ENCODE measurements at places on chromosomes 2 and 18. TPM values are rescaled to one million over a fixed set of nuclear protein-coding genes. Genes with fewer than 3 reads are reported as not detected.

Gene HAAO
- total RNA-seq: not detected

Gene CRYGD
- 0.76 TPM for total RNA-seq

Gene UGT1A1
- not detected for total RNA-seq

Gene SERPINB3
- total RNA-seq: not detected

Gene ASB18
- not detected for total RNA-seq

DNA sequence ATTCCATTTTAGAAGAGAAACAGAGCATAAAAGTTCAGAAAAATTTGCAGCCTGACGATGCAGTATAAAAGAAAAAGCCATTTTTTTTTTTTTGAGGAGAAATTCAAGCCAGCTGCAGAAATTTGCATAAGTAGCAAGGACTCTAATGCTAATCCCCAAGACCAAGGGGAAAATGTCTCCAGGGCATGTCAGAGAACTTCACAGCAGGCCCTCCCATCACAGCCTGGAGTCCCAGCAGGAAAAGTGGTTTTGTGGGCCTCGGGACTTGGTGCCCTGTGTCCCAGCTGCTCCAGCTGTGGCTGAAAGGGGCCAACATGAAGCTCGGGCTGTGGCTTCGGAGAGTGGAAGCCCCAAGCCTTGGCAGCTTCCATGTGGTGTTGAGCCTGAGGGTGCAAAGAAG is 325.3 kb upstream of the HNMT start:
- DNase-seq: no peak

DNA sequence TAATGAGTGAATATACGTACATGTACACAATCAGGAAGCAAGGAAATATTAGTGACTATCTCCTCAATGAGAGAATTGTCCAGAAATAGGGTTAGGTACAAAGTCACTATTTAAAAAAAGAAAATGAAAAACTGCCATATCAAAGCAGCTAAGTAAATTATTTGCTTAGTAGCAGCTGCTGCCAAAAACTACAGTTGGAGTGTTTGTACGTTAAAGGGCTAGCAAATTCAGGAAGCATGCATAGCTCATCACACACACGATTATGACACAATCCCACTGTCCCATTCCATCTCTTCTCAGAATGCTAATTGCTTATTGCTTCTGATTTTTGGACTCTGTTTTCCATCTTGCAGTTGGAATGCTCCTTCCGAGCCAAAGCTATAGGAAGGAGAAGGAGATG is 2012.5 kb upstream of the LRRTM1 start:
- no peak for DNase-seq

DNA sequence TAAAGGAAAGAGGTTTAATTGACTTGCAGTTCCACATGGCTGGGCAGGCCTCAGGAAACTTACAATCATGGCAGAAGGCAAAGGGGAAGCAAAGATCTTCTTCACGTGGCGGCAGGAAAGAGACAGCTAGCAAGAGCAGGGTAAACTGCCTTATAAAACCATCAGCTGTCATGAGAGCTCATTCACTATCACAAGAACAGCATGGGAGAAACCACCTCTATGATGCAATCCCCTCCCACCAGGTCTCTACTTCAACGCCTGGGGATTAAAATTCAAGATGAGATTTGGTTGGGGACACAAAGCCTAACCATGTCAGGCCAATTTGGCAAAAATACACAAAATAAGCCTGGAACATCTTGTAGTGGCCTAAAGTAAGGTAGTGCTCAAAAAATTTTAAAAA is 152.6 kb downstream of the COL6A3 start:
- no peak for DNase-seq

GRCh38 chr2:165895974-165896373 is 57.6 kb downstream of the TTC21B start:
- DNase-seq: no peak

DNA sequence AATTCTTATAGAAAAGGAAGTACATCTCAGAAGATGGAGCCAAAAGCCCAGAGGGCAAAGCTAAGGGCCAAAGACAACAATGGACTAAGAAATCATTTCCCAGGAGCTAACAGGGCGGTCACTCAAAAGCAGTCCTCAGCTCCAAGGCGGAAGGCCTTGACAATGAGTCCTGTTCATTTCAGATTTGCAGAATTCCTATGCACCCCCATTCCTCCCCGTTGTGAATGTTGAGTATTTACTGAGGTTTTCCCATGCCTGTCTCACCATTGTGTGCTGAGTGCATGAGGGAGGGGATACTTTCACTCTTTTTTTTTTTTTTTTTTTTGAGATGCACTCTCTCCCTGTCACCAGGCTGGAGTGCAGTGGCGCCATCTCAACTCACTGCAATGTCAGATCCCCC is 18.8 kb upstream of the DTNB start:
- DNase-seq: no peak

GRCh38 chr2:102027036-102027980 is 35.5 kb downstream of the IL1R2 start:
- DNase-seq: no peak

GRCh38 chr2:175461839-175462238 is 280.3 kb upstream of the ATP5MC3 start:
- DNase-seq: no peak

DNA sequence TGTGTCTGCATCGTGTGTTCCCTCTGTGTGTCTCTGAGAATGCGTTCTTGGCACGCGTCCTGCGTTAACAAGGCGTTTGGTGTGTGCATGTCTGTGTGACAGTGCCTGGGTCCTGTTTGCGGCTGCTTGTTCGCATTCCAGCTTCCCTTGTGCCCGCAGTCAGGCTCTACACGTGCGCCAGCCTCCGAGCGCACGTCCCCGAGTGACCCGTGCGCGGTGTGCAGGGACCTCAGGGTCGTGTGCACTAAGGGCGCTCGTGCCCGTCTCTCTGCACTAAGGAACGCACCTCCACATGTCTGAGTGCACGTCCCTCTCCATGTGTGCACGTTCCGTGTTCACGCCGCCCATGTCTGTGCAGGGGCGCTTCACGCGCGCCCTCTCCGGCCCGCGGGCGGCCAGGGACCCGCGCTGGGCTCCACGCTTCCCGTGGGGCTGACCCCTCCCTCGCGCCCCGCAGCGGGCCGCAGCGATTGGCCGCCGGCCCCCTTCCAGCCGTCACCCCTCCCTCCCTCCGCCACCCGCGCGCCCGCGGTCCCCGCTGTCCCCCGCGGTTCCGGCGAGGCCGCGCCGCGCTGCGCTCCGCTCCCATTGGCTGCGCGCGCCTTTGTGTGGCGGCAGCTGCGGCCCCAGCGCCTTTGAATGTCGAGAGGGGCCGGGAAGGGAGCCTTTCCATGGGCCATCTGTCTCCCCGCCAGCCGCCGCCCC is 229.4 kb downstream of the HAUS1 start:
- DNase-seq: peak; percentile 90

DNA sequence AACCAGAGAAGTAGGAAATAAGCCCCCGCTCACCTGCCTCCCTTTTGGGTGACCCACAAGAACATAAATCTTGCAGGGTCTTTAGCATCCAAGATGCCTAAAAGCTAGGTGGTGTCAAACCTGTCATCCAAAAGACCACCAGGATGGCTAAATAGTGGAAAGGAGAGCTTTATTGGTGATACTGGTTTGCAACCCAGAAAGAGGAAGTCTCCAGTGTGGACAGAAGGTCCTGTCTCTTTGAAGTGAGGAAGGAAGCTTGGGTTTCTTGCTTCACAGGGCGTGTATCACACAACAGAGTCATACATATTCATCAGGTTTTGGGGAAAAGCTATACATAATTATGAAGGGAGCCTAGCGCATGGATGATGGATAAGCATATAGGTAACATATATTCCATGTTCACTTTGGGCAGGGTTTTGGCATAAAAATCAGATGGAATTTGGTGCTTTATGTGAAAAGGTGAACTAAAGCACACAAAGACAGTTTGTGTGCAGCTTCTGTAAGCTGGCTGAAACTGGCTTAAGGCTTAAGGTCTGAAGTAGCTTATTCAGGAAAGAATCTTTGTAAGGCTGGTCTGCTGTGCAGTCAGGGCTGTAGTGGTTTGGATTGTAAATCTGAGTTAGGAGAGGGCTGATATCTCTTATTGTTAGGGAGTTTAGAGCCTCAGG is 102.2 kb upstream of the MSH2 start:
- no peak for DNase-seq

DNA sequence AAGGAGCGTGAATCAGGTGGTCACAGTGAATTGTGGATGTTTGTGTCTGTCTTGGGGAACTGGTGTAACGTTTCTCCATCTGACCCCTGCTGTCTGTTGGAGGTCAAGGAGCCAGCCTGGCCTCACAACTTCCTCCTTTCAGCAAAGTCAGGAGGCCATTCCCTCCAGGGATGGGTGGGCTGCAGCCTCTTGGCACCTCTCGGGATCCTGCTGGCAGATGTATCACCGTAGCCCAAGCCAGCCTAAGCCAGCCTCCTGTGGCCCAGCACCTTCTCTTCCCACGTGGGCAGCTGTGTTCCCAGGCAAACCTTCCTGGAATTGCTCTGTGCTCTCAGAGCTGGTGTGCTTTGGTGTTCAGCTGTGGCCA is 30.5 kb downstream of the HPCAL1 start:
- no peak for DNase-seq

DNA sequence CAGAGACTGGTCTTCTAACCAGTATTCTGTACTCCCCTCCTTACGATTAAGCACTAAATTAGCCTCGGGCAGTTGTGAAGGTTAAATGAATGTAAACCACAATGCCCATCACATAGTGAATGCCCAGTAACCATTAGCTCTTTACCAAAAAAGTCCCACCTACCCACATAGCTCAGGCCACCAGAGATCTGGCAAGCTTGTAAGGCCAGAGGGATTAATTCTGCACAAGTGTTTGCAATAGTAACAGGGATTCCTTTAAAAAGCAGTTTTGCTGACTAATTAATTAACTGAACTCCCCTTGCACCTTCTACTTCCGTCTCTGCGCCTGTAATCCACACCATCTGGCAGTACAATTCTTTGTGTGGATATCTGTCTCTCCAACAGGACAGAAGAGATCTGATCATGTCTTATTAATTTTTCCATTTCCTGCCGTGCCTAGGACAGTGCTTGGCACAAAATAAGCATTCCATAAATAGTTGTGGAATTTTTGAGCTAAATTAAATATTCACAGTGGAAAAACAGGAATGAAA is 36.2 kb upstream of the IGFBP2 start:
- DNase-seq: no peak

- no peak for DNase-seq
Observed at GRCh38 chr2:230721712-230722111, 9.1 kb downstream of the CAB39 start.

GRCh38 chr18:37408676-37409265 is 156.8 kb downstream of the CELF4 start:
- no peak for DNase-seq

DNA sequence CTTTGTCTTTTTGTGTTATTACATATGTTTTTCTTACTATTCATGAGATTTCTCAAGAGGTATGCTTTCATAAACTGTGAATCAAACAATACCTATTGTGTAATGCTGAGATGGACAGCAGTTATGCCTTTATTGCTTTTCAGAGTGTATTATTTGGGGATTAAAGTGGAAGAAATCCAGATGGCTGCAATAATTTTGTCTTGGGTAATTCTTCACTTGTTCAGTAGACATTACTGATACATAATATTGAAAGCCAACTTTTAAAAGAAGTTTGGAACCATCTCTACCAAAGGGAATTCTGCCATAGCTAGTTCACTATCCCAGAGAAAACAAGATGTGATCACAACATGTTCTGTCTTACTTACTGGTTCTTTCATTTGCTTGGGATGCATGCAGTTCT is 253.4 kb upstream of the ZSWIM2 start:
- DNase-seq: no peak

- DNase-seq: no peak
Observed at GRCh38 chr18:58654896-58655614, 16.2 kb upstream of the MALT1 start.

DNA sequence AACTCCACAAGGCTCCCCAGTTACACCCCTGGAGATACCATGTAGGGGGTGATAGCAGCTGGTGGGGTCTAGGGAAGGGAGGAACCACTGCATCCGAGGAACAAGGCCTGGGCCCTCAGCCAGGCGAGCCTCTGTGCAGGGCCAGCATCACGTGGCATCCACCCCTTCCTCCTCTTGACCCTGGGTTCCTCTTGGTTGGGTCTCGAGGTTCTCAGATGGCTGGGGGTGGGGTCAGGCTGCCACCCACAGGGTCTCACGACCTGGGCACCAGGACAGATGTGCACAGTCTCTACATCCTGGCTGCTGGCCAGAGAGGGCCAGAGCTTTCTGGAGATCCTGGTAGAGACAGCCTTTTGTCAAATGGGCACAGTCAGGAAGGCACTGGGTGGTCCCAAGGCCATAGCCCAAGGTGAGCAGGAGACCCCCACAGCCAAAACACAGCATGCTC is 10.4 kb downstream of the HS6ST1 start:
- DNase-seq: peak; percentile 4

DNA sequence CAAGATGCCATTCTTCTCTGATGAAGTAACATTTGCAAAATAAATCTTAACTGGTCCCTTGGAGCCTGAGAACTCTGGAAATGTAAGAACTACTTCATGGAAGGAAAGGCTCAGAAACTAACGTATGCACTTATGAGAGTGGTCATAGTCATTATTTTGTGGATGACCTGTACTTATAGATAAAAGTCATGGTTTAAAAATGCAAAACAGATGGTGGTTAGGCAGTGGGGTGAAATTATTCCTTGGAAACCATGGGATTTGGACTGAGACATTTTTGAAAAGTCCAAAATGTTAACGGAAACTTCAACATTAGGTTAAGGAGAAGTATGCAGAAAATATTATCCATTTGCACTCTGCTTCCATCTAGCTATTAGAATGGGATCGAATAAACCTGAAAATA is 223.0 kb downstream of the ICOS start:
- no peak for DNase-seq

DNA sequence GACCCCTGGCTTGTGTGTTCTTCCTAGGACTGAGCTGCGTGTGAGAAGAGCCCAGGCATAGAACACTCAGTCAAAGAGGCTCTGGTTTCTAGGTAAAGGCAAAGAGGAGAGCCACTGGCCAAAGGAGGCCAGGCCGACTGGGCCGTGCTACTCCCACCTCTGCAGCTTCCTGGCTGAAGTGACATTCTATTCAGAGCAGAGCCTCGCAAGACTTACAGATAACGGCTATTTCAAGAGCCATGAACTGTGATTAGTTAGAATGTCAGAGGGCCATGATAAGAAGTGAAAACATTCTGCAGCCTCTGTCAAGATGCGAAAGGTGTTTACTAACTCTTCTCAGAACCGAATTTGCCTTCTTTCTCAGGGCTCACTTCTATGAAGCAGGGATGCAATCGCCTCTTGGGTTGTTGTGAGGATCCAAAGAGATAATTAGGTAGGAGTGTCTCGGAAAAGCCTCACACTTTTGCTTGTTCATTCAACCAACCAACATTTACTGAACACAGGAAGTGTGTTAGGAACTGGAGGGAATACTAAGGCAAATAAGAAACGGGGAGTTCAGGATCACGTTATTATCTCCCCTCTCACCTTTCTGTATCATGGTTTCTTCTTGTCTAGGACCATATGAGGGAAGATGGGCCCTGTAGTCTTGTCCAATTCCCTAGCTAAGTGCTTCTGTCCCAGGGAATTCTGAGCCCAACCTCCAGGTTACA is 3.4 kb upstream of the DNAJC5G start:
- no peak for DNase-seq

DNA sequence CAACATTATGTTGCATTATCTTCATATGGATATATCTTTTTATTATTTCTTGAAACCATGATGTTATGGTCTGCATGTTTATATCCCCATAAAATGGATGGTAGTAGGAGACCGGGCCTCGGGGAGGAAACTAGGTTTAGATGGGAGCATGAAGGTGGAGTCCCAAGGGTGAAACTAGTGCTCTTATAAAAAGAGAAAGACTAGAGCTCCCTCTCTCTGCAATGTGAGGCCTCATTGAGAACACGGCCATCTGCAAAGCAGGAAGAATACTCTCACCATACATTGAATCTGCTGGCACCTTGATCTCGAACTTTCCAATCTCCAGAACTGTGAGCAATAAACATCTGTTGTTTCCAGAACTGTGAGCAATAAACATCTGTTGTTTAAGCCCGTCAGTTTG is 64.0 kb downstream of the NXPH2 start:
- no peak for DNase-seq

GRCh38 chr2:626491-627339 is 50.5 kb downstream of the TMEM18 start:
- DNase-seq: no peak

Data from glutamatergic neuron (in vitro differentiated cells).